GM20000 (cell line): ENCODE measurements at places on chromosomes 7 and 10.

DNA sequence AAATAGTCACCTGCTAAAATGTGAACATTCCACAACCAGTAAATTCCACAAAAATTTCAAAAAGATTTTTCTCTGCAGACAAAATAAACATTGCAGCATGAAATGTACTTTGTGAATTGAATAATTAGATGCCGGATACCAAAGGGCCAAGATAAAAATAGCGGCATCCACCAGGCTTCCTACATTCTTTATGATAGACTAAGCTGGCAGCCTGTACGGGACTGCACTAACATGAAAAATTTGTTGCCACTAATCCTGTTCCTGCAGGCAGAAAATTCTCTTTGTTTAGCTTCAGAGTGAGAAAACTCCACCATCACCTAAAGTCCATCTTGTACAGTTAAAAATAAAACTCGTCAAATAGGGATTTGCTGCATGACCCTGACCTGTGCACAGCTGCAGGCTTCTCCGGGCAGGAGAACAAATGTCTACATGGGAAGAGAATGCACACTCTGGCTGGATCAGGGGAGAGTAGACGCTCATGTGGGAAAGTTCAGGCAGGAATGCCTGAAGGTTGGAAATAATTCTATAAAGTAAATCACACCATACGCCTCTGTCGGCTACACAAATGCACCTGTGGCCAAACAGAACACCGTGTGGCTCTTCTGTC lies 15.6 kb upstream of the ADO start:
- DNase-seq: no peak

GRCh38 chr7:106329971-106330733 lies 45.4 kb upstream of the NAMPT start:
- no peak for DNase-seq

DNA sequence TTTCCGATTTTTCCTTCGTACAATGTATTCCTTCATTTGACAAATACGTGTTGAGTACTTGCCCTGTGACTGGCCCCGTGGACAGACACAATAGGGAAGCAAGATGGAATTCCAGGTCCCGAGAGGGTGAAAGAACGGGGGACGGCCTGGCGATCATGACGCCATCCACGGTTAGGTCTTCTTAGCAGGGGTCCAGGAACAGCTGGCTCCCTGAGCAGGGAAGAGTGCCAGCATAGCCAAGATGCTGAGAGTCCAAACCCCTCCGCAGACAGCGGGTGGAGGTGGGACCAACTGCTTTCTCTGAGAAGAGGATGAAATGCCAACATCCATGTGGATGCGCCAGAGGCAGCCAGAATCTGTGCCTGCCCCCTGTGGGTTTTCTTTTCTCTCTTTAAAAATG lies 143.7 kb downstream of the DYNC2I1 start:
- DNase-seq: no peak

DNA sequence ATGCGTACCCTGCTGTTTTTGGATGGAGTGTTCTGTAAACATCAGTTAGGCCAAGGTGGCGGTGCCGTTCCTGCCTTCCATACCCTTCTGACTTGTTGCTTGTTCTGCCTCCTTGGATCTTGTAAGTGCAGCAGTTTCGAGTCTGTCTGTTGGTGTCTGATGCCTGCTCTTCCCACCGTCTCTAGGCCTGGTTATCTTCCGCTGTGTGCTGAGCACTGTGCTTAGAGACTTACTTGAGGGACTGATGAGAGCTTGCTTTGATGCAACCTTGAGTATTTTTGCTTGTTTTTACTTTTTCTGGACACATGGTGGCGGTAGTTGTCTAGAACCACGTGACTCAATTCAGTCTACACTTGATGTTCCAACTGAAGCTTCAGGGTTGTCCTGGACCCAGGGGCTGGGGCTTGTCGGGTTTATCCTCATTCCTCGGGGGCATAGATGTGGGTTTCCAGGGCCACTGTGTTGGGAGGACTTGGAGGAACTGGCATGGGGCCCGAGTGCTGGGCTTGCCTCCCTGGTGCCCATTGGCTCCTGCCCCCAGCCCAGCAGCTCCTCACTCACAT lies 14.4 kb upstream of the SPRN start:
- DNase-seq: peak; percentile 76

GRCh38 chr7:114931656-114932011 lies 9.7 kb downstream of the MDFIC start:
- no peak for DNase-seq

DNA sequence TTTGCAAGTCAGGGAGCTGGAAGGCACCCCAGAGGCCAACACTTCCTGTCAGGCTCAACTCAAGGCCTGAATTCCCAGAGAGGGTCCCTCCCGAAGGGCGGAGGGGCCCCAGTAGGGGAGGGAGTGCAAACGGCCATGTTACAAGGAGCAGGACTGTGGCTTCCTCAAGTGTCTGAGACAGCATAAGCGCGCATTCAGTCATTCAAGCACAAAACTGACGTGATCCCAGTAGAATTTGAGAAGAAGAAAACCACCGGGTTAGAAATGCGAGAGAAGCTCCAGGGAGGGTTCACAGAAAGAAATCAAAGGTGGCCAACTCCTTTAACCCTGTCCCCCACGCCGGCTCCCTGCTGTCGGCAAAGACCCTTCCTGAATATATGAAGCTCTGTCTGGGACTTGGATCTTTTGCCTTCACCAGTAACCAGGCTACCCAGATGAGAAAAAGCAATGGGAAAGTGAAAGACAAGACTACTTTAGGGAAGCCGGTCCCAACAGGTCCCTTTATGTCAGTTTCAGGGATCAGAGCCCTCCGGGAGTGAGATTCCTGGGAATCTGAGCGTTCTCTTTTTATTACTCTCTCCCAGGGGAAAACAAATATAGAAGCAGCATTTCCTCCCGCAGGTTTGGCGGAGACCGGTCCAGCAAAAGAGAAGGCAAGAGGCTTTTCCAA lies 1.3 kb downstream of the AFAP1L2 start:
- peak; percentile 41 for DNase-seq

- DNase-seq: no peak
Measured at GRCh38 chr10:46525177-46525823, 31.2 kb downstream of the GPRIN2 start.
